ENCODE measurements at places on chromosomes 6 and 20. TPM values are rescaled to one million over a fixed set of nuclear protein-coding genes. Genes with fewer than 3 reads are reported as not detected.

SLC17A1 gene
- total RNA-seq, result not detected

RIPPLY2 gene
- total RNA-seq, result not detected

RAMACL gene
- total RNA-seq, result 5.3 TPM

TPX2 gene
- 45.3 TPM for total RNA-seq

BPHL gene
- total RNA-seq, result 13.2 TPM

HLA-DPA1 gene
- not detected for total RNA-seq

TMEM74B gene
- not detected for total RNA-seq

ENPP4 gene
- 0.32 TPM for total RNA-seq

SLC17A2 gene
- not detected for total RNA-seq

FAM184A gene
- total RNA-seq, result 2.2 TPM

NMBR gene
- total RNA-seq, result not detected

TP53TG5 gene
- not detected for total RNA-seq

SFTA2 gene
- total RNA-seq, result not detected

KLC4 gene
- total RNA-seq, result 23.4 TPM

PAX1 gene
- not detected for total RNA-seq

BPIFA1 gene
- total RNA-seq, result not detected

CARMIL1 gene
- total RNA-seq, result 23.0 TPM

LY6G6D gene
- total RNA-seq, result not detected

DEFB113 gene
- total RNA-seq, result not detected

NEDD9 gene
- total RNA-seq, result 4.4 TPM

CST7 gene
- not detected for total RNA-seq

SLC26A8 gene
- not detected for total RNA-seq

PPARD gene
- 16.8 TPM for total RNA-seq

DEFB124 gene
- total RNA-seq, result not detected

ULBP3 gene
- total RNA-seq, result 6.3 TPM

MATN4 gene
- total RNA-seq, result not detected

COL9A3 gene
- total RNA-seq, result not detected

LY6G5C gene
- total RNA-seq, result 0.64 TPM

ADAM33 gene
- total RNA-seq, result not detected

SEMG1 gene
- not detected for total RNA-seq

CLPSL2 gene
- total RNA-seq, result not detected

ZNF334 gene
- not detected for total RNA-seq

CYP24A1 gene
- 0.34 TPM for total RNA-seq

CCM2L gene
- total RNA-seq, result not detected

CNKSR3 gene
- total RNA-seq, result 4.8 TPM

RAET1G gene
- 8.3 TPM for total RNA-seq

All from MCF 10A (cell line).